ENCODE measurements at places on chromosomes 2 and 18.

GRCh38 chr18:31399306-31400032 lies 22.9 kb downstream of the DSG4 start:
- DNase-seq: no peak

- no peak for DNase-seq
Observed at GRCh38 chr2:134762508-134762907, 43.7 kb upstream of the TMEM163 start.

- DNase-seq: no peak
Observed at GRCh38 chr2:195021711-195022507, 635.1 kb upstream of the SLC39A10 start.

GRCh38 chr2:1586251-1586922 lies 157.9 kb downstream of the PXDN start:
- DNase-seq: no peak

DNA sequence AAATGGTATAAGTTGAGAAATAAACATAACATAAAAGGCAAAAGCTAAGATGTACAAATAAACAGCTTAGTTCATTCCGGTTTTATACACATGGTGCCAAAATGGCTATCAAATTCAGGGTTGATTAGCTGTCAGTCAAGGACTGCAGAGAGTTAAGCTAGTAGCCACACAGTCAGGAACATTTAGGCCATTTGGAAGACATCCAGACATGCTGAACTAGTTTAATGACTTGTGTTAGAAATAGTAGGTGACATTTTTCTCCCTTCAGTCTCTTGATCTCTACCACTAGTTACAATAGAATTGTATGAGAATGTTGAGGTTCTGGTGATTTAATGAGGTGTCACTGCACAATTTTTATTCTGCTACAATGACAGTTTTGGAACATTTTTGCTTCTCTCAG lies 394.4 kb upstream of the SPHKAP start:
- no peak for DNase-seq

DNA sequence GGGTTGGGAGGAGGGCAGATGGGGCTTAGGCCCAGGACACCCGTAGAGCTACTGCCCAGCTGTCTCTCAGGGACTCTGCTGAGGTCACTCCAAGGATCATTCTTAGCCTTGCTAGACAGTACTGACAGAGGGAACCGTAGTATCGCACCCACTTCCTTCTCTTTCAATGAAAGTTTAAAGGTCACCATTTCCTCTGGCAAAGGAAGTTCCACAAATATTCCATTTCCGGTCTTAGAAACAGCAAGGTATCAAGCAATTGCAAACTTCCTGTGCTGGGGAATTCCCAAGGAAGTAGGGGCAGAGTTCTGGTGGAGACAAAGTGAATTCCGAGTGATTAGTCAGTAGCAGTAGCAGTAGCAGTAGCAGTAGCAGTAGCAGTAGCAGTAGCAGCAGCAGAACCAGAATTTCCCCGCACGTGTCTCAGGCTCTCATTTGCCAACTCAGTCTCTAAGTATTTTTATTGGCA lies 24.7 kb downstream of the IL1B start:
- no peak for DNase-seq

DNA sequence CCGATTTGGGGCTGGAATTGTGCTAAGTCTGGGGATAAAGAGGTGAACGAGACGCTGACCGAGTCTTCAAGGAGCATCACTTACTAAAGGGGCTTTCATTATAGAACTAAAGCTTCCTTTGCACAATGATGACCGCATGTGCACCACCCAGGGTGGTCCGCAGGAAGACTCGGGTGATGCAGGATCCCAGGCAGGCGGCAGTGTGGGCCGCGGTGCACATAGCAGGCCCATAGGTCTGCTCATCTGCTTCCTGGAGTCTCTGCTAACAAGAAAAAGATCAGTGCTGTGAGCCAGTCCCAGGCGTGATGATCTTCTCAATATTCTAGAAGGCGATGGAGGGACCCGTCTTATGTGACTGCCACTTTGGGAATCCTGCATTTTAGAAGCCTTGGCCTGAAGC lies 122.8 kb downstream of the PXDN start:
- DNase-seq: no peak

Data from iPS DF 19.7 (cell line).